ENCODE measurements at places on chromosomes 3 and 15. TPM values are rescaled to one million over a fixed set of nuclear protein-coding genes. Genes with fewer than 3 reads are reported as not detected.

DNA sequence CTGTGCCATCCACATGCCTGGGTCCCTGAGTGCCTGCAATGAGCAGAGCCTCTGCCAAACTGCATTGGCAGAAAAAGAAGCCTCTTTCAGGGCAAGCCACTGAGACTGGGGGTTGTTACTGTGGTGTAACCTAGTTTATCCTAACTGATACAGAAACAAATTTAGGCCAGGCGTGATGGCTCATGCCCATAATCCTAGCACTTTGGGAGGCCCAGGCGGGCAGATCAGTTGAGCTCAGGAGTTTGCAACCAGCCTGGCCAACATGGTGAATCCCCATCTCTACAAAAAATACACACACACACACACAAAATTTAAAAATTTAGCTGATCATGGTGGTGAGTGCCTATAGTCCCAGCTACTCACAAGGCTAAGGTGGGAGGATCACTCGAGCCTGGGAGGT, 221.6 kb downstream of the TBC1D2B start:
- DNase-seq: no peak

GRCh38 chr15:49471733-49472132, 48.7 kb downstream of the FGF7 start:
- no peak for DNase-seq

- no peak for DNase-seq
These were observed 17.6 kb upstream of the SIN3A start for GRCh38 chr15:75468913-75469598.

DNA sequence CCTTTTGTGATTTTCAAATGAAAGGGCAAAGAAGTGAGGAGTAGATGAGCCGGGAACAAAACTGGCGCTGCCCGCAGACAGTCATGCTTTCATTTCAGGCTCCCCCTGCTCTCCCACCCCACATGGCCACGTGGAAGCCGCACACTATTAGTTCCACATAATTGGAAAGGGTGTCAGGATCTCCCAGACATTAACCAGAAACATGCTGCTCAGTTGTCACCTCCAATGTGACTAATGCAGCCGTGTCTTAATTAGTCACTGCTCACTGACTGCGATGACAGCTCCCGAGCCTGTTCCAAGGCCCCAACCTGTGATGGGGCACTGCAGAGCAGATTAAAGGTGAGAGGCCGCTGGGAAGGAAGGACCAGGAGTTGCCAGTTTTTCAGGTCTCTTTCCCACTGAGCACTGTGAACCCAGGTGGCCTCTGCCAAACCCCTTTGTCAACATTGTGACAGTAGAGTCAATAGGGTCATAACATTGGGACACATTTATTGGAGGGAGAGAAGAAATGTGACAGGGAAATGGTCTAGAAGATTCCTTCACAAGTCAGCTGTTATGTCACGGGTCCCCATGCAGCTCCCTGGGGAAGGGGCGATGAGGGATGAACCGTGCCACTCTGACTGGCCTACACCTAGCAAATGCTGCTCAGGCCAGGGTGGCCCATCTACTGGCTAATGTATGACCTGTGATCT, 38.6 kb upstream of the SFMBT1 start:
- no peak for DNase-seq

DNA sequence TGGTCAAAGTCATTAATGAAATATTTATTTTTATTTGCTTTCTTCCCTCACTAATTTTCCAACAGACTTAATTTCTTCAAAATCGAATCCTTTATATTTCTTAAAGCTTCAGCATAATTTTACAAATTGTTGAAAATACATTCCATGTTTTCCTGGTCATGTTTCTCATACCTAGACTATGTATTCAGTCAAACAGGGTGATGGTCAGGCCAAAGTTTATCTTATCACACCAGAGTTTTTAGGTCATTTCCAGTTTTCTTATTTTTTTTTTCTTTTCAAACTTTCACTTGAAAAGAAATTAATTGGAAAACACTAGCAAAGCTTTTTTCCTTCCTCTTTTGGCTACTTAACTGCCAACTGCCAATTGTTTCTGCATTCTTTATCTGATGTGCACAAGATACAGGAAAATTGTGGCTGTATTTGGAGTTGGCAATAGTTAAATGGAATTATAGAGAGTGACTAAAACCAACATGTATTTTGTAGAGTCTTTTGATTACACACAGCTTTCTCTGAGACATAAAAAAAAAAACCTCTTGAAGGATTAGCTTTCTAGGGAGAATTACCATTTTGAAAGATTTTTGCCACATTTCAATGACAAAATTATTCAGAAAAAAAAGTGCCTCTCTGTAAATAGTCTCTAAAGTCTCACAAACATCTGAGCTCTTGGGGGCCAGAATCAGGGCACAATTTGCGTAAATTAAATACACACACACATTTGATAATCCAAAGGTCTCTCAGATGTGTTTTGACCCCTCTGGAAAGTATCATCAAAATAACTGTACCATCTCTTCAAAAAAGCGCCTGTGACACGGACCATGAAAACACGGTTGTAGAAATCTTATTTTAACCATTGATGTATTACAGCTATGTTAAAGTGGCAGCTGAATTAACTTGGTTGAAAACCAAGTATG, 603.2 kb upstream of the KCNMB2 start:
- no peak for DNase-seq

DNA sequence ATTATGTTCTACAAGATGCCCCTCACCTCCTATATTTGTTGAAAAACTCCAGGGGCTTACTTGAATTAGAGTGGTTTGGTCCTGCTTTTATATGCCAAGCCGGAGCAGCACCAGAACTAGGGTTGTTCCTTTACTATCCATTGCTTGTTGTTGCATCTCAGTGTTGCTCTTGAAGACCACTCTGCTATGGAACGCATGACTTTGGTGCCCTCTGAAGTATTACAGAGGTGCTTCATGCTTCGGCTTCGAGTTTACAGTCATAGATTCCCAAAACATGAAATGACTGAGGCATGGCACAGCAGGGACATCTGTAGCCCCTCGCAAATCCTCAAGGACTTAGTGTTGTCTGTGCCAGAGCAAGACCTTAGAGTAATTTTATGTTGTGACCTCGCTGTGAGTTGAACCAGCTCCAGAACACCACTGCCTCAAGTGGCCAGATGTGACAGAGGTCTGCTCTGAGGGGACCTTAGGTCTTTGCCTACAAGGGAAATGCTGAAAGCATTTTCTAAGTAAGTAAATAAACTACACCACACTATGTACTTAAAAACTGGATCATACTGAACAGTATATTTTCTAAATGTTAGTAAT, 67.2 kb upstream of the SIAH2 start:
- no peak for DNase-seq

- no peak for DNase-seq
These were observed 57.4 kb upstream of the TRAK1 start for GRCh38 chr3:42033741-42034140.

DNA sequence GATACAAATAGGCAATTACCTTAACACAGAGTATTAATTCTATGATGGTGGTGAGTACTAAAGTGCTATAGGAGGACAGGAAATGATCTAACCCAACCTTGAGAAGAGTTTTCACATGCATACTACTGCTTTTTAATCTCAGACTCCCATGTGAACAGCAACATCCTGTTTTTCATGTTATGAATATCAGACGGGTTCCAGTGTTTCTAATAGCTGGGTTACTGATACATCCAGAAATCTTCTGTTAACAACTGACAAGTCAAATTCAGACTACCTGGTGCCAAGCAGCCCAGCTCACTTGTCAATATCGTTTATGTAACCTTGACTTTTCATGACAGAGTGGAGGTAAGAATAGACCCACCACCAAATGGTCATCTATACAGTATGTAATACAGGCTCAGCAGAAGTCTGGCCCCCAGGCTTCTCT, 220.2 kb upstream of the COL8A1 start:
- DNase-seq: no peak

DNA sequence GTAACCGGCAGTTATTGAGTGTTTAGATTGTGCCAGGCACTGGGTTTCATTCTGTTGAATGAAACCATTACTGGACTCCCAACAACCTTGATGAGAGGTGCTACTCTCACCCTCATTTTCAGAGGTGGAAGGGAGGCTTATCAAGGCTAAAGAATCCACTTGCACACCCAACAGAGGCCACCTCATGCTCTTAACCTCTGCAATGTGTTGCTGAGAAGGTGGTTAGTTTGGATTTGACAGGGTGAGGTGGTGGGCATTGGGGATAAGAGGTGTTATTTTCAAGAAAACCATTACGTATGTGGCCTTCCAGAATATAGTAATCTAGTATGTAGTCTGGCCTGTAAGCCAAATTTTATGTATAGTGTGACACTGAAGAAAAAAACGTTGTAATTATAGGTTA, 73.1 kb downstream of the FHIT start:
- no peak for DNase-seq

- DNase-seq: no peak
These were observed 635.1 kb upstream of the AGTR1 start for GRCh38 chr3:148062590-148062989.

GRCh38 chr3:110612045-110612444, 459.6 kb upstream of the NECTIN3 start:
- no peak for DNase-seq

DNA sequence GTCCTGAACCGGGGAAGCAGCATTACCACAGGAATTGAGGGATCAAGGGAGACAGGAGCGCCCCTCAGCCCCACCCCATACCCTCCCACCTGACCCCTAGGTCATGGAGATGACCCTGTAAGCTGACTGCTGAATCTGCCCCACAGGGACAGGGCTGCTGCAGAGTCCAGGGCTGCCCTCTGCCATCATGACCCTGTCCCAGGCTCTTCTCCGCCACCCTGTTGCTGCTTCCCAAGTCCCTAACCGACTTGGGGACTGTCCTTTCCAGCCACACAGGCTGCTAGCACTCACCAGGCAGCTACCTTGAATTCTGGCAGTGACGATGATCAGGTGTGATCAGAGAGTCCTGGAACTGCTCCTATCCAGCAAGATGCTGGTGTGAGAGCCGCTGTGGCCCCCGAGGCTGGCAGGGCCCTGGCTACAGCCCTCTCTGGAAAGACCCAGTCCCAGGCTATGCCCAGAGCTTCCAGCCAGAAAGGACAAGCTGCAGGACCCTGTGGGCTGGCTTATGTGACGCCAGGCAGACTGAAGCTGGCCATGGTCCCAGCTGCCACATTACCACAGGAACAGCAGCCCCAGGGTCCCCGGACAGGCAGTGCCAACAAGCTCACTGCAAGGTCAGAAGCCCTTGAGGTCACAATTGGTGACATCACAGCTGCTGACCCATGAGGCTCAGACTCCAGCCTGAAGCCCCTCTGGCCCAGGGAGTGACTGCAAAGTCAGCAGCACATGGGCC, at the start of gene C3orf22:
Gene C3orf22, minus strand, starts transcription at position 597 of the 736 bp plus-strand sequence. CDS start 5,542 bp downstream, outside the sequence.
- no peak for DNase-seq

GRCh38 chr15:36612063-36612788, 32.8 kb downstream of the CDIN1 start:
- no peak for DNase-seq

DNA sequence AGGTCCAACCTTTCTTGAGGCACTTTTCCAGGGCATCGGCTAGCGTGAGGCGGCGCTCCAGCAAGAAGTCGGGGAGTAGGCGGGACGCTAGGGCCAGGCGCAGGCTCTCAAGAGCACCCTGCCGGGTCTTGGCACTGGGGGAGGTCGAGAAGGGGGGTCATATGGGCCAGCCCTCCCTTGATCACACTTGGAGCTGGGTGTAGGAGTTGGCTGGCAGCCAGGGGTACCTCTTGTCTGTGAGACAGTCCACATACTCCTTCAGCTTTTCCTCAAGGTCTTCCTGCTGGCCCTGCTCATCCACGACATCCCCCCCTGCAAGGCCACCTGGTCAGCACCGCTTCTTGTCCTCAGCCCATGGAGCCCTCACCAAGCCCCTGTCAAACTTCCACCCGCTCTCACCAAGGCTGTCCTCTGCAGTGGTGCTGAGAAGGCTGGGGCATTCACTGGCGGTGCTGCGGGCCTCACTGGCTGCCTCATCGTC, 2.0 kb downstream of the IFRD2 start:
- DNase-seq: no peak

DNA sequence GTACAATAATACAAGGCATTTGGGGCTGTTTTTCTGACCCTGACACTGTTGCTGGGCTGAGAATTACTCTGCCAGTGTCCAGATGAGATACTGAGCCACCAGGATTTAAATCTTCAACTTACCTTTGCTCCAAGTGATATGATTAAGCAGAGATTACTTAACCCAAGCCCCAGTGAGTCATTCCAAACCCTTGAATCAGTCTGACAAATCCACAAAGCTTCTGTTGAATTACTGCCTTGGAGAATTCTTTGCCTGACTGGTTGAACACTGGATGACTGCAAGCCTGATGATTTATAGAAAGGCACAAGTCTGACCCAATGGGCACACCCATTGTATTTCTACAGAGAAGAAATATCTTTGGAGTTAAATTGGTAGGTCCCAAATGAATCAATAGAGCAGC, 88.2 kb upstream of the TSC22D2 start:
- DNase-seq: no peak

DNA sequence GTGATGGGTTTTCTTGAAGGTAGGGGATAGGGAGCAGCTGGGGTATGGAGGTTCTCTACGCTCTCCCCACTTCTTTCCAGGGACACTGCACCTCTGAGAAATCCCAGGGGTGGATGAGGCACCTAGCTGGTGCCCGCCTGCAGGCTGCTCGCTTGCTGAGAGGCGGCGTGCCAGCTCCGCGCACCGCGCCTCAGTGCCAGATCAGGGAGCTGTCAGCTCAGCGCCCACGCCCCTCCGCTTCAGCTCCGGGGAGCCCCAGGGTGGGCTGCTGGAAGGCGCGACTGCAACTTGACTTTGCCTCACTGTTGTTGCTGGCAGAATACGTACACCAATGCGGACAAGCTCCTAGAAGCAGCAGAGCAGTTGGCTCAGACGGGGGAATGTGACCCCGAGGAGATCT, 345.7 kb upstream of the UMPS start:
- DNase-seq: no peak

- DNase-seq: no peak
These were observed 139.8 kb downstream of the TPRG1 start for GRCh38 chr3:189311521-189311920.

DNA sequence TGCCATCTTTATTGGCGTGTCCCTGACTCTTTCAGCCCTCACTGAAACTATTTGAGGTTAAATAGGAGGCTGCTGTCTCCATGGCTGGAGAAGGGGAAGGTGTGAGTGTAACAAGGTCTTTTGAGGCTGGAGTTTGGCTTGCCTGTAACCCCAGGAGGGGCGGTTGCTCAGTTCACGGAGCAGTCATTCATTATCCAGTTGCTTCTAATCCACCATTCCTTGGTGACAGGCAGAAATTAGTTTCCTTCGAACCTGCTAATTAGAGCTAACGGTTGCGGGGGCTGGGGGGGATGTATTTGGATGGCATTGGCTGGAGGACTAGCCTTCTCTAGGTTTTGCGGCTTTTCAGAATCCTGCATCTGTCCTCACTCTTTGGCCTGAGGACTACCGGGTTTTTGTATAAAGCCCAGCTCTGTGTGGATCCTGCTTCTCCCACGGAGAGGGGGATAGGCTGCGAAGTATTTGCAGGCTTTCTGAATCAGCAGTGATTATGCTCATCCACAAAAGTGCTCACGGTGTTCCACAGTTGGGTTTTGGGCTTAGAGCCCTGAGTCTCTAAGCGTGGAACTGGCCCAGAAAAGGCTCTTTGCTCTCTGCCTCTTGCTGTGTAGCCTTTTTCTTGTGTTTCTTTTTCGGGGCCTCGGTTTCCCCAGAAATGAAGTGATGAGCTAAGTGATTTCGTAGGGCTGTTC, 18.6 kb downstream of the FGD5 start:
- DNase-seq: no peak

Gene THBS1
- 6.9 TPM for total RNA-seq

Gene IREB2
- 62.2 TPM for total RNA-seq

Gene ALDH1L1
- total RNA-seq: not detected

Gene HSPBAP1
- 10.2 TPM for total RNA-seq

Gene CHRNA7
- not detected for total RNA-seq

Gene LTF
- not detected for total RNA-seq

Gene HIGD1A
- total RNA-seq: 93.2 TPM

Measured in CD8-positive, alpha-beta memory T cell (primary cell).